ENCODE measurements at places on chromosomes 3 and 15. TPM values are rescaled to one million over a fixed set of nuclear protein-coding genes. Genes with fewer than 3 reads are reported as not detected.

The RPL14 gene
- 1,004 TPM for polyA plus RNA-seq

The ADGRG7 gene
- polyA plus RNA-seq = not detected

The GALNT15 gene
- polyA plus RNA-seq = not detected

The PLOD2 gene
- polyA plus RNA-seq = not detected

The NECTIN3 gene
- polyA plus RNA-seq = 1.9 TPM

The TTC14 gene
- 16.4 TPM for polyA plus RNA-seq

The CCR3 gene
- polyA plus RNA-seq = not detected

Measured in CD4-positive, alpha-beta memory T cell (primary cell).